Heart left ventricle (tissue), 16 donors: ENCODE measurements at places on chromosomes 3 and 15. TPM values are rescaled to one million over a fixed set of nuclear protein-coding genes. Genes with fewer than 3 reads are reported as not detected.

DNA sequence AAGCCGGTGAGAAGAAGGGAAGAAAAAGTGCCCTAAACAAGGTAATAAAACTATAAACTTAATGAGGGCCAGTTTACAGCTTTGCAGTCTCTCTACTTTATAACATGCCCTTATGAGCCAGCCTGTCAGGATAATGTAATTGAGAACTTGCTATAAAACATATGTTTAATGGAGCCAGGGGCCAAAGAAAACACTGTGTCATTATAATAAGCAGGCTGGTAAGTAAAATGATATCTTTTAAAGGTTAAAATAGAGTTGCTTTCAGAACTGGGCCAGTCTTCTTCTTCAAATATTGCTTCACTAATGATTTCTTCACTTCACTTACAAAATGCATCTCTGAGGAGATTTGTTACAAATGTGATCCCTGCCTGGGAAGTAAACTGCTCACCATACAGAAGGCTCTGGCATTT lies 192.5 kb downstream of the SHOX2 start:
- H3K36me3 ChIP-seq, result no peaks in the 10 kb centered on the region
- no peak overlapping the region for H3K4me3 ChIP-seq
- DNase-seq, result no peak
- H3K27me3 ChIP-seq, result no peaks in the 10 kb centered on the region
- no peak overlapping the region for H3K27ac ChIP-seq

The GATM gene
- total RNA-seq, result 38.3 TPM

GRCh38 chr3:142267269-142267668 lies 41.9 kb upstream of the GK5 start:
- H3K27ac ChIP-seq, result no peak overlapping the region
- no peaks in the 10 kb centered on the region for H3K4me1 ChIP-seq
- no peaks in the 10 kb centered on the region for H3K36me3 ChIP-seq

The PLIN1 gene
- total RNA-seq, result 143 TPM

The ELP6 gene
- 20.2 TPM for total RNA-seq
